ENCODE measurements at places on chromosomes 7 and 10. TPM values are rescaled to one million over a fixed set of nuclear protein-coding genes. Genes with fewer than 3 reads are reported as not detected.

NUDT5 gene
- total RNA-seq: 55.8 TPM

FAM13C gene
- 1.1 TPM for total RNA-seq

JCAD gene
- total RNA-seq: 0.08 TPM

TRPV6 gene
- not detected for total RNA-seq

GRCh38 chr7:108002726-108003598, at the start of gene LAMB1:
Gene LAMB1, minus strand, starts transcription at chr7:108003161. Its CDS starts 276 bp downstream, at chr7:108002885.
- peak; percentile 90 for DNase-seq

DNA sequence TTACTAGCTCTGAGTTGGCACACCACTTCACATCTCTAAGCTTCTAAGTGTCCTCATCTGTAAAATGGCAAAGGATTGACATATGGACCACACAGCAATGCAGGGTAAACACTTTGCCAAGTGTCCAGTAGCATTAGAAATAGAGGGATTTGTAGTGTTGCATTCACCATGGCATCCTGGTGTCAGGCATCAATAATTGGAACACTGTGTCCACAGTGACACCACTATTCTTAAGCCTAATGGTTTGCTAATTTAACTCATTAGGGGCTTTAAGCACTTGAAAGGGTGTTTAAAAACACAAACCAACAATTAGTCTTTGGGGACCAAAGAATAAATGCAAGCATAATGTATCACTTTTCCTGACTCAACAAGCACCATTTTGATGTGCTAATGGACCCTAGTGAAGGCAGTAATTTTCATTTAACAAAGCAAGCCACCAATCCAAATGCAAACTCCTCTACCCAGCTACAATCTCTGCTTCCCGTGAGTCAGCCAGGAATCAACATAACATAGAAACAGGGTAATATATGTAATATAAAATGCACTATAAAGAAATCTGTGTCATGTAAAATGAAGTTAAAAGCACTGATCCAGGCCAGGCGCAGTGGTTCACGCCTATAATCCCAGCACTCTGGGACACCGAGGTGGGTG, 75.9 kb downstream of the FAM204A start:
- no peak for DNase-seq

DNA sequence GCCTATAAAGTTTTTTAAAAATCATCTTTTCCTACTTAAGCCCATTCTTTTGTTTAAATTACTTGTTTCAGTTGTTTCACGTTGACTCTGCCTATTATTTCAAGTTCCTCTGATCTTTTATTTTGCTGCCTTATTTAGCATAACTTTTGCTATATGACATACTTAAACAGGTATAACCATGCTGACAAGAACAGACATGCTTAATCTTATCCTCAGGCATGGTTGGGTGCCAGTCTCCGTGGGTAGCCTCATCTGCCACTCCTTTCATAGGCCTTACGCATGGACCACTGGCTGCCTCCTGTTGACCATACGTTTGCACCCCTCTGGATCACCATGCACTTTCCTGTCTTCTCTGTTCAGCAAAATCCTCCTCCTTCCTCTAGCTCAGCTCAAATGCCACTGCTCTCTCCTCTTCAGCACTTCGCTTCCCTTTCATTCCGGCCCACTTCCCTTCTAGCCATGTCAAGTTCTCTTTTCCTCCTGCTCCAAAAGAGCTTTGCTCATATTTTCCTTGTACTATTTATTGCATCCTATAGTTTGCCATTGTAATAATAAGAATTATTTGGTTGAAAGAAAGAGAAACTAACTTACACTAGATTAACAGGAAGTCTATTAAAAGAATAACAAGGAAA, 10.0 kb upstream of the TSPAN33 start:
- no peak for DNase-seq

- DNase-seq: no peak
Measured at GRCh38 chr7:56078196-56078595, 14.1 kb downstream of the SUMF2 start.

GRCh38 chr7:975702-976473, 539 bp upstream of the COX19 start:
- DNase-seq: no peak

All from SJCRH30 (cell line).